ENCODE measurements at places on chromosomes 6 and 20.

- DNase-seq = peak; percentile 84
Measured at GRCh38 chr20:31560094-31560745, 44.9 kb upstream of the ID1 start.

GRCh38 chr20:43722153-43722505 is 4.7 kb downstream of the GTSF1L start:
- DNase-seq = no peak

GRCh38 chr20:25280051-25280573 is 32.2 kb downstream of the PYGB start:
- DNase-seq = no peak

DNA sequence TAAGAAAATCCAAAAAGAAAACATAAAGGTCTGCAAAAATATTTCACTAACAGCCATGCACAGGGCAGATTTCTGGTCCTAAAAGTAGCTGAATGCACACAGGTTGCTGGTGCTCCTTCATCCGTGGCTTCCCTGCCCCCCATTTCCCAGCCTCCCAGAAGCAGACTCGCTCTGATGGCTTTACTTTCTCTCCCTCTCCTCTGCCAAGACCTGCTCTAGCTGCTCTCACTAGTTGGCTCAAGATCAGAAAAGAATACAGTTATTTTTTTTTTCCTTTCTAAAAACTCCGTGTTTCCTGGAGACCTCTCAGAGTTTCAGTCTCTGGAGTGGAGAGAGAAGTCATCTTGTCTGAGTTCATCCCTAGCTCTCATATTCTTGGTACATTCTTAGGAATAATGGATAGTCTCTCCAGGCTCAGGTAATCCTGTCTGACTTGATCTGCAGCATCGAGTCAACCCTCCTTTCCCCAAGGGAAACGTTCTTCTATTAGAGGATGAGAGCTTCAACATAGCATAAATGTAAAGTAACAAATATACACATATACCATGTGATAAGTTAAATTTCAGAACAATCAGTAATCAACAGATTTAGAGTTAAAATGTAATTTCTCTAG is 214.2 kb downstream of the TBC1D7 start:
- no peak for DNase-seq

- DNase-seq = no peak
Measured at GRCh38 chr20:60240415-60240814, 282.2 kb downstream of the CDH26 start.

All from RKO (cell line).